Right kidney (tissue), 9 donors: ENCODE measurements at places on chromosomes 4 and X.

GRCh38 chrX:145715641-145716138 lies 101.9 kb upstream of the SLITRK2 start:
- DNase-seq: no peak

GRCh38 chr4:94451051-94451694 lies 569 bp upstream of the PDLIM5 start:
- no peak for DNase-seq

GRCh38 chrX:70434352-70434866 lies 10.2 kb upstream of the DLG3 start:
- peak; percentile 75 for DNase-seq

- no peak for DNase-seq
Observed at GRCh38 chr4:185112104-185112503, 31.0 kb upstream of the SLC25A4 start.

DNA sequence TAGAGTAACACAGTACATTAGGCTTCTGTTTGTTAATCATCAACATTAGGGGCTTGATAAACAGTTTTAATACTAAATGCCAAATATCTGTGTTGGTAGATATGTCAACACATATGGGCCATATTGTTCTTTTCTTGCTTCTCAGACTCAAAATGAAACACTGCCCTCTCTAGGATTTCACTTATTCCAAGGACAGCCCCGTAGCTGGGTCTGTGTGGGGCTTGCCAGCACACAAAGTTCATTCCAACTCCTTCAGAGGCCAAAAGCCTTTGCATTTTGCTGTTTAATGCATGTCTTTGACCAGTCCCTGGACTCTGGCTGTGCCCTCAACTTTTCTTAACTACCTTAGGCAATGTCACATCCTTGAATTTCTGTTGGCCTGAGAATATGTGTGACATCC lies 102.0 kb upstream of the ZNF827 start:
- no peak for DNase-seq

DNA sequence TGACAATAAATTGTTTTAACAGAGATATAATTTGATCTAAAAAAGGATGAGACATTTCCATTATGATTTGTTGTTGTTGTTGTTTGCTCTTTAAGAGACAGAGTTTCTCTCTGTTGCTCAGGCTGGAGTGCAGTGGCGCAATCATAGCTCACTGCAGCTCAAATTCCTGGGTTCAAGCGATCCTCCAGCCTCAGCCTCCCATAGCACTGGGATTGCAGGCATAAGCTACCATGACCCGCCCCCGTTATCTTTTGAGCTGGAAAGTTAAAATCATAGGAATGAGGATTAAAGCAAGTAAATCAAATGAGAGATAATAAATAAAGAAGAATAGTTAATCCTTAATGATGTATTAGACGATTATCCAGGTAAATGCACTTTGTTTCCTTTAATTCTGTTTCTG lies 224.4 kb upstream of the SMIM31 start:
- DNase-seq: no peak

GRCh38 chr4:41339812-41340809 lies 83.4 kb downstream of the UCHL1 start:
- DNase-seq: no peak

DNA sequence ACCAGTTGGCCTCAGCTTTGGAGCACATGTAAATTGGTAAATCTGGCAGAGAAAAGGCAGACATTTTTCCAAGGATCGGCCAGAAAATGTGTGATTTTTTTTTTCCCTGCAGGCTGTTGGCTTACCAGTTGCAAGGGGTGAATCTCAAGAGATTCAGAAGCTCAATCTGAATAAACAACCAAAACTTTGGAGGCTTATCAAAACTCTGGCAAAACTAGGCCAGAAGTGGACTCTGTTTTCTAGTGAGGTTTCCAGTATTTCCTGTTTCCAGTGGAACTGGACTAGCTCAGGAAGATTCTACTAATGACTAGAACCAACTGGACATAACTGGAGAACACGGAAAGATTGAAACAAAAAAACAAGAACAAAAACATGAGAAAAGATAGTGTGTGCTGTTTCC lies 191.3 kb downstream of the SMIM20 start:
- DNase-seq: no peak

DNA sequence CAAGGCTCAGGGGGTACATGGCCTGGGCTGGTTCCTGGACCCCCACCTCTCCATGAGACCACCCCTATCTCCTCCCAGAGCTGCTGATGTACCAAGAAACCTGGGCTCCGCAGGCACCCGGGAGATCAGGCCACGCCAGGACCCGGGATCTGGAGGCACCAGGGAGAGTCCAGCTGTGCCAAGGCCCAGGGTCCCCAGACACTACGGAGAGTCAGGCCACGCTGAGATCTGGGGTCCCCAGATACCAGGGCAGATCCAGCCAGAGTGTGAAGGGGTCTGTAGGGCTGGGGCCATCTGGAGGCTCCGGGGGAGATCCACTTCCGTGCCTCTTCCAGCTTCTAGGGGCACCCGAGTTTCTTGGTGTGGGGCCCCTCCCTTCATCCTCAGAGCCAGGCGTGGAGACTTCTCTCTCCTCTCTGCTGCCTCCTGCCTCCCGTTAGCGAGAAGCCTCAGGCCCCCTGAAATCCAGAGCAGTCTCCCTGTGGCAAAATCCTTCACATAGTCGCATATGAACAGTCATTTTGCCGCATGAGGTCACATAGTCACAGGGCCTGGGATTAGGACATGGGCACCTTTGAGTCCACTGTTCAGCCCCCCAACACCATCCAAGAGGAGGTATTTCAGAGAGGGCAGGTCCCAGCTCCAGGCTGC lies 9.7 kb downstream of the ABLIM2 start:
- no peak for DNase-seq

GRCh38 chr4:87835197-87835596 lies 2.4 kb downstream of the MEPE start:
- DNase-seq: no peak

DNA sequence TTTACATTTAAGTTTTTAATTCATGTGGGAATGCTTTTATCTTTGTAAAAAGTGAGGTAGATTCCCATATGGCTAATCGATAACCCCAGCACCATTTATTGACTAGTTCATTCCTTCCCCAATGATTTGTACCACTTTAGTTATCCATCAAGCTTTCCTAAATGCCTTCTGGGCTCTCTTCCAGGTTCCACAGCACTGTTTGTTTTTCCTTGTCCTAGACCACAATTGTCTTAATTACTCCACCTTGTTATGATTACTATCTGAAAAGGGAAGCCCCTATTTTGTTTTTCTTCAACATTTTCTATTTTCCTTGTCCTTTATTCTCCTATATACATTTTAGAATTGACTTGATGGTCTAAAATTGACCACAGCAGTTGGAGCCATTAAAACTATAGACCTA lies 48.5 kb upstream of the GPRIN3 start:
- DNase-seq: no peak
